Fibroblast of skin of back (primary cell): ENCODE measurements at places on chromosomes 6 and 20.

DNA sequence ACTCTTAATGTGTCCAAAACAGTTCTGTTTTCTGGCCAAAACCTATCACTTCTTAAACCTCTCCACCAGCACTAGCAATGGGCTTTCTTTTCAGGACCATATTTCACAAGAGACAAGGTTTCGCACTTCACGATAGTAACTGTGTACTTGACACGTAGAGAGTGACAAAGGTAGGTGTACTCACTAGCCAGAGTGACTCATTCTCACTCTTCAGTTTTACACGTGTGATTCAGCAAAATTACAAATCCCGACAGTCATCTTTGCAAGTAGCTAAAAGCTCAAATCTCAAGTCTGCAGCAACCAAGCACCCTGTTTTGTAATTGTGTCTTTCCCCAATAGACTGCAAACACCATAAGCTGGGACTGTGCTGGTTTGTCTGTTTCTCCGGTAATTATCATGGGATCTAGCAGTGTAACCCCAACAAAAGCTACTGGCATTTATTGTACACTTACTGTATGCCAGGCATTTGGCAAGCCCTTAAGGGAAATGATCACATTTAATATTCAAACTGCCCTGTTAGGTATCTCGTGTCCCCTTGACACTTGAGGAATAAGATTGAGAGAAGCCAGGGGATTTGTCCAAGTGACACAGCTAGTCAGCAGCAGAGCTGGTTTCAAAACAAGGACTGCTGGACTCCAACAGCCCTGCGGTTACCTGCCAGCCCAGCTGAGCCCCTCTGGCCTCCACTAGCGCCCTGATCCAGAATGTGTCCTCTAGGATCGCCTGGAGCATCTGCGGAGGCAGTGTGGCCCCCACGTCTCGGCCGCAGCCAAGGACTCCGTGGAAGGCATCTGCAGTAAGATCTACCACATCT lies 9.9 kb downstream of the PCIF1 start:
- no peak for DNase-seq

- no peak for DNase-seq
Observed at GRCh38 chr20:62357681-62358080, 9.4 kb downstream of the LAMA5 start.

GRCh38 chr6:44442833-44443444 lies 55.4 kb downstream of the CDC5L start:
- no peak for DNase-seq

- DNase-seq, result no peak
Observed at GRCh38 chr6:47023573-47023972, 18.6 kb downstream of the ADGRF1 start.

DNA sequence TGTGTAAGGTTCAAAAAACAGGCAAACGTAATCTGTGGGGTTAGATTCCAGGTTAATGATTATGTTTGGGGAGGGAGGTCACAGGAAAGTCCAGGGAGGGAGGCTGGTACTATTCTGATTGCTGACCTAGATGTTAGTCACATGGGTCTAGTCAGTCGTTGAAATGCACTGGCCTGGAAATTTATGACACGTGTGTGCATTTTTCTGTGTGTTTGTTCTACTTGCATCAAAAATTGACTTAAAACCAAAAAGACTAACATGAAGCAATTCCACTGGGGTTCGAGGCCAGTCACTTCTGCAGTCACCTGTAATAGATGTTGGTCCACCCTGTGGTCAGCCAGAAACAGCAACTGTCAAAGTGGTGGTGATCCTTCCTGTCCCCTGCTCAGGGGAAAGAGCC lies 104.2 kb upstream of the MLN start:
- no peak for DNase-seq

DNA sequence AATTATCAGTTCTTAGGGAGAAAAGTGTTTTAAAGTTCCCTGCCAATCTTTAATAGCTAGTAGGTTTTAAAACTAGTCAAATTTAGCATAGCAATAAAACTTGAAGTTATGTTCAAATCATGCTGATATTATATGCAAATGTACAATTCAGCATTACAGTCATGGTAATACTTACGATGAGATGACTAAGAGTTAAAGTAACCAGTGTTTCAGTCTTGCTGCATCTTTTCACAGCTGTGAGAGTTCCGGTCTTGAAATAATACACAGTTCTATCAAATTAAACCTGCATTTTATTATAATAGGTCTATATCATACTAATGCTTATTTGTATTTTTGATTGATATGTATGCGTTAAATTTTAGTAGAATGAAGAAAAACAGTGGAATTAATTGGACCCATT lies 26.1 kb downstream of the POPDC3 start:
- no peak for DNase-seq

DNA sequence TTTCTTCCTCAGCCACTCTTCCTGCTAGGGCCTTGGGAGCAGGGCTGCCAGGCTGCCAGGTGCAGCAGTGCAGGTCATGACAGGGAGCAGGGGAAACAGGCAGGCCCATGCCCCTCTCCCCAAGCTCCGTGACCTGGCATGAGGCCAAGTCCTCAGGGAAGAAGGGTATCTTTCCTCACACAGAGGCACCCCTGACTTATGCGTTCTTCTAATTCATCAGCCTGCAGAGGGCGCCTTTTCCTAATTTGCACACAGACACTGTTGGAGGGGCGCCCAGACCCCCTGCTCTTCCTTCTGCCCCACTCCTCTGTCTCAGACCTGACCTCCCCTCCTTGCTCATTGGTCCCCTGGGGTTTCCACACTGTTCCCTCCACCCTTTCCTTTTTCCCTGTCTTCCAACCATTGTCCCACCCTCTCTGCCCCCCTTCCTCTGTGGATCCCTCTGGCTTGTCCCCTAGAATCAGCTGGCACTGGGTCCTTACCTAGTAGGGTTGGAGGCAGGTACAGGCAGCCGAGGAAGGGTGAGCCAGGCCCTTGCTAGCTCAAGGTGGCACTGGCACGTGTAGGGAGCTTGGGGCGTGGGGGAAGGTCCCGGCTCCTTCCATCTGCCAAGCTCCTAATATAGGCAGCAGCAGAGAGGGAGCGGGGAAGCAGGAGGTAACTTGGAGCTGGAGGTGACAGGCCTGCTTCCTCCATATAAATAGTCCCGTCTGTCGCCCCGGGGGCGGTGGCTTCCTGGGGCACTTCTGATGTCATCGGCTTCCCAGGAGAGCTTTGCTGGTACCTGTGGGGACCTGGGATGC lies 154.9 kb upstream of the MLN start:
- no peak for DNase-seq

GRCh38 chr6:44641344-44642031 lies 254.0 kb downstream of the CDC5L start:
- DNase-seq, result peak; percentile 82

- no peak for DNase-seq
Observed at GRCh38 chr6:133251688-133252087, 10.5 kb downstream of the EYA4 start.

- no peak for DNase-seq
Observed at GRCh38 chr6:107660839-107661238, 163.3 kb downstream of the SCML4 start.
